ENCODE measurements at places on chromosomes 1 and 21.

DNA sequence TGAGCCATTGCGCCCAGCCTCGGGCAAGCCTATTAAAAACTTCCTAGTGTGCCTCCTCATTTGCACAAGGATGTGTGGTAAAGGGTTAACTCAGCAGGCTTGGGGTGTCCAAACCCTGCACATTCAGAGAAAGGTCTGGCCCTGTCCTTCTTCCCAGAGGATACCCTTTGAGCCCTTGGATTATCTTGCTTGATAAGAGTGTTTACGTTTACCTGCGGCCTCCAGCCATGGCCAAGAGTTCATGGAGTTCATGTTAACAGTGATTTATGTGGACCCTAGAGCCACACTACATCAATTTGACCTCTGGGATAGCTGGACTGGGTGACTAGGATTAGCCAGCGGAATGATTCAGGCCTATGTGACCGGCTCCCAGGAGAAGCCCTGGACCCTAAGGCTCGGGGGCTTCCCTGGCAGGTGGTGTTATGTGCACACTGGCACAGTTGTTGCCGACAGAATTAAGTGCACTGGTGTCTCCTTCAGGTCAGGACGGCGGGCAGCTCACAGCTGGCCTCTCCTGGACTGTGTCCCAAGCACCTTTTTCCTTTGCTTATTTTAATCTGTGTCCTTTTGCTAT is 7.7 kb upstream of the TCP10L start:
- no peak for DNase-seq

DNA sequence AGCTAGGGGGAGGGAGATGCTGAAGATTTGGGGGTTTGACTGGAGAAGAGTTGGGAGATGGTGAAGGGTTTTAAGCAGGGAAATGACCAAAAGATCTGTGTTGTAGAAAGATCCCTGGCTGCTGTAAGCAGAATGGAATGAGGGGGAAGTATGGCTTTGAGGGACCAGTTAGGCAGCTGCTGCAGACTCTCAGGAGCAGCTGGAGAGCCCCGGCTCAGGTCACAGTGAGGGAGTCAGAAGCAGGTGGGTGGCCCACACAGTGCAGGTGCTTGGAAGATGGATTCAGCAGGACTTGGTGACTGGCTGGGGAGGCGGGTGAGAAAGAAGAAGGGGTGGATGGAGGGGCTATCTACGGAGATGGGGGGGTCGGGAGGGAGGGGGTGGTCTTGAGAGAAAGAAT is 35.7 kb downstream of the EDN2 start:
- DNase-seq = no peak

GRCh38 chr1:230010603-230011332 is 56.3 kb upstream of the GALNT2 start:
- DNase-seq = no peak

DNA sequence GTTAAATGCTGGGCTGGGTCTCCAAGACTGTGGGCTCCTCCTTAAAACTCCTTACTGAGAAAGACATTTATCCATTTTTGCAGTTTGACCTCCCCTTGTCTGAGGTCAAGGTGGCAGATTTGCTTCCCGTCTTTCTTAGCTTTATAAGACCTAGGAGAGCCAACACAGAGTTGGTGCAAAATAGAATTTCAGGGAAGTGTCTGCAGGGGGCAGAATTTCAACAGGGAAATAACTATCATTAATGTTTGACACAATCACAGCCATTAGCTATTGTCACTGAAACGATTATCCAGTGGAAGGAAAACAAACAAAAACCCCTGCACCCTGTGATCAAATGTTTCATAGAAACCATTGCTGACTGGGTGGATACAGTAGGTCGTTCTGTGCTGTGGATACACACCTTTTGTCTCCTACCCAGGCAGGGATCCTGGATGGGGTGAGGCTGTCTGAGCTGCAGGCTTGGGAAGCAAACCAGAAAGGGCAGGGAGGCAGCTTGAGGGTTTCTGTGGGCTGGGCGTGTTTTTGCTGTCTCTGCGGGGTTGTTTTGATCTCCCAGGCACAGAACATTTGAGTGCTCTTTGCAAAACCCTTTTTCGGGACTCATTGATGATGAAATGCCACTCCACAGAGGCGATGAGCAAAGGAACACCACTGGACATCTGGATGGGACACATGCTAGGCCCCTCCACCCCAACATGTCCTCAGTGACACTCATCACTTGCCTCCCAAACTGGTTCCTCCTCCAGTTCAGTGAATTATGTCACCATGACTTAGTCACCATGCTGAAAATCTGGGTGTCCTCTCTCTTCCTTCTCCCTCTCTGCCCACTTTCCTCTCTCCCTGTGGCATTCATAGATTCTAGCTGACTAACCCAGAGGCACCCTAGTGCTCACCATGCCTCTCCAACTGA is 94.2 kb upstream of the SERBP1 start:
- DNase-seq = no peak

GRCh38 chr1:235049217-235049616 is 79.4 kb downstream of the TOMM20 start:
- DNase-seq = no peak

DNA sequence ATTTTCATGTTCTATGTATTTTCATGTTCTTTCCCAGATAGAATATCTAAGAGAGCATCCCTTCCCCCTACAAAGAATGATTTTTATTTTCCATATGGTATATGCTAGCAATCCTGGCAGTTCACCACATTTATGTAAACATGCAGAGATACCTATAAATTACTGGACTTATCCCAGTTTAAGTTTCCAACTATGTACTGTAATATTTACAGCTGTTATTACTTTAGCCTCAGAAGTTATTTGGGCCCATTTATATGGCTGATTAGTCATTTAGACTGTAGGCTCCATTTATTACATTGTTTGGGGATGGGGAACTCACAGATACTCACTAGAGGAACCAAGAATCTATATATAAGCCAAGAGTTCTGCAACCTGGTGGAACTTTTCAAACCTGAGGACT is 84.8 kb upstream of the WARS2 start:
- DNase-seq = no peak

- DNase-seq = no peak
Measured at GRCh38 chr1:111516005-111516535, 12.6 kb upstream of the ADORA3 start.

- DNase-seq = no peak
Measured at GRCh38 chr1:203428981-203429599, 46.5 kb upstream of the PRELP start.

- DNase-seq = no peak
Measured at GRCh38 chr1:77832901-77833300, 53.5 kb downstream of the MIGA1 start.

GRCh38 chr1:231770506-231771175 is 144.1 kb downstream of the DISC1 start:
- DNase-seq = no peak

DNA sequence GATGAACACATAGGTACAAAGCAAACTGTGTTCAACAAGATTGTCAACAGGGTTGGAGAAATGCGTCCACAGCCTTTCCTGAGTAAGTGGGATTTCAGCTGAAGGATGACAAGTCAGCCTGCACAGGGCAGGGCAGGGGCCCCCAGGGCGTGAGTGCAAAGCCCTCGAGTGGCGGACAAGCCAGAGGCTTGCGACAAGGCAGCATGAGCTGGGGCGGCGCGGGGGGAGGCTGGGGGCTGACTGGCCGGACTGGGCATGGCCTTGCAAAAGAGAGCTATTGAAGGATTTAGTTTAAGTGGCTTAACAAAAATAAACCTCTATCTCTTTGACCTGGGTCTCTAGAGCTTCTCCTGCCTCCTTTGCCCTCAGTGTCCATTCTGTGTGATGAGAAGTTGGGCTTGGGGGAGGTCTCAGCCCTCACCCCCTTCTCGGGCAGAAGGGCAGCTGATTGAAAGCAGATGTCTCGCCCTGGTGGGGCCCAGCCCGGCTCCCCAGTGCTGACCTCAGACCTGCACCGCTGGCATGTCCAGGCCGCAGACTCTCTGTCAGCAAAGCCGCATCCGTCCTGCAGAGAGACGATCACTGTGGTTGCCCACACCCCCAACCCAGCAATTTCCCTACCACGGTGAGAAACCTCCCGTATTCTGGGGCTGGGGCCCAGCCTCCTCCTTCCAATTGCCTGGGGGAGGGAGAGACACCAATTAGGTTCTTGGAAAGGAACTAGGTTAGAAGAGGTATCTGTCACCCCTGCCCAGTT is 24.3 kb upstream of the EPS8L3 start:
- no peak for DNase-seq

DNA sequence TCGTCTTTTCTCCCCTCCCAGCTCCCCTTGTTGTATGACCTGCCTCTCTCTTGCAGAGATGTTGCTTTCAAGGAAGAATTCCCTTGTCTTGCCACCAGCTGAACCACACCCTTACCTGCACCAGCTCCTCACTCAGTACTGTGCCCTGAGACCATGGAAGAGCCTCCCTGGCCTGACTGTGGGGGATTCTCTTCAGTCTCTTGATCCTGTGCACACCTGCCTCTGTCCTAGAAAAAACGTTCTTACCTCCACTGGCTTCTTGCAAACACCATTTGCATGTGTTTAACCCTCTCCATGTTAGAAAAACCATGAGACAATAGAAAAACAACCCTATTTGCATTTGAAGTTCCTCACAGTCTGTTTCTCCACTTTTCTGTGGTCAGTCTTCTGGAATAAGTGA is 43.3 kb upstream of the FCRL4 start:
- no peak for DNase-seq

GRCh38 chr1:19250629-19251304 is 557 bp downstream of the EMC1 start:
- DNase-seq = no peak

DNA sequence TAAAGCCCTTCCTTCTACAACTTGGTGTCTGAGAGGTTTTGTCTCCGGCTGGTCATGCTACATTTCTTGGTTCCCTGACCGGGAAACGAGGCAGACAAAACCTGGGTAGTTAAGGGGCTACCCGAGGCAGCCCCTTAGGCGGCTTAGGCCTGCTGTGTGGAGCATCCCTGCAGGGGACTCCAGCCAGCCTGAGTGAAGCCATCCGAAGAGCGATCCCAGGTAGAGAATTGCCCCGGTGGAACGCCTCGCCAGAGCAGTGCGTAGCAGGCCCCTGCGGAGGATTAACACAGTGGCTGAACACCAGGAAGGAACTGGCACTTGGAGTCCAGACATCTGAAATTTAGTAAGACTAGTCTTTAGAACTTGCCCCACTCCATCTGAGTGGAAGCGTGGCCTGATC is 21.2 kb upstream of the MYOCOS start:
- DNase-seq = no peak

- DNase-seq = no peak
Measured at GRCh38 chr1:212010004-212010403, 25.4 kb downstream of the INTS7 start.

GRCh38 chr1:210940081-210940617 is 193.8 kb downstream of the KCNH1 start:
- DNase-seq = no peak

DNA sequence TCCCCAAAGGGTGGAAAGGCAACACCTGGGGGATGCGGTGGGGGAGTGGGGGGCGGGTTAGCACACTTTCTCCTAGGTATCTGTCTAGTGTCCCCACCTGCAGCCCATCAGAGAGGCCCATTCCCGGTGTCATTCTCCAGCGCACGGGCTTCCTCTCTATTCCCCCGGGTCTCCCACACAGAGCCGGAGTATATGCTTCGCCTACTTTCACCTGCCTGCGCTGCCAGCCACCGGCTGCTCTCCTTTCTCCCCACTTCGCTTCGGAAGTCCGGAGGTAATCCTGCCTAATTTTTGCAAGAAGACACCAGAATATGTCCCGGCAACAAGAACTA is 852 bp downstream of the RGS7 start:
- DNase-seq = no peak

- no peak for DNase-seq
Measured at GRCh38 chr21:38321568-38321967, 64.8 kb downstream of the KCNJ15 start.

GRCh38 chr1:108865316-108865910 is 8.5 kb upstream of the AKNAD1 start:
- DNase-seq = no peak

DNA sequence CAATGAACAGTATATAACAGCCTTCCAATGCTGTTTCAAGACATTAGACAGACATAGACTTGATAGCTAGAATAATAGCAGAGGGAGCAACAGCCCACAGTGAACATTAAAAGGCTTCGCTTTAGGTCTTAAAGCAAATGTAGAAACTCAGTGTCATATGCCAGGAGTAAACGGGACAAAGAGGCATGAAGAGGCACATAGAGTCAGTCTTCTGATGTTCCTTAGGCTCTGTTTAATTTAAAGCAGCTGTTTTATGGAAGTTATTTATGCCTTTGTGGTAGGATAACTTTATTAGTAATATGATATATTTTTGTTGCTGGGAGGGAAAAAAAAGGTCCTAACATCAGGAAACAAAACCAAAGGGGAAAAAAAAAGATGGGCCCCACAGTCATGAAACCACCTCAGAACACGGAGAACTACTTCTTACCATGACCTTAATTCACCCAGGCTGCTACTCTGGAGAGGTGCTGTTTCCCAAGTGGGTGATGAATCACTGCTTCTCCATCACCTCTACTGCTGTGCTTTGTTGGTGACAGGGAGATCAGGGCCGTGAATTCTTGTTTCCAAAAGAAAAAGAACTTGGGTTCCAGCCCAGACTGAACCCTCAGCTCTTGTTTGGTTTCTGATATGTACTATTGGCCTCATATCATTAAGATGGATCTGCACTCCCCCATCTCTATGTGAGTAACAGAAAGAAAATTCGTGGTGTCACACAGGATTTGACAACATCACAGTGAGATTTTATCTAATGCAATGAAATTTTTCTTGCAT is 616.9 kb downstream of the KIF26B start:
- no peak for DNase-seq

DNA sequence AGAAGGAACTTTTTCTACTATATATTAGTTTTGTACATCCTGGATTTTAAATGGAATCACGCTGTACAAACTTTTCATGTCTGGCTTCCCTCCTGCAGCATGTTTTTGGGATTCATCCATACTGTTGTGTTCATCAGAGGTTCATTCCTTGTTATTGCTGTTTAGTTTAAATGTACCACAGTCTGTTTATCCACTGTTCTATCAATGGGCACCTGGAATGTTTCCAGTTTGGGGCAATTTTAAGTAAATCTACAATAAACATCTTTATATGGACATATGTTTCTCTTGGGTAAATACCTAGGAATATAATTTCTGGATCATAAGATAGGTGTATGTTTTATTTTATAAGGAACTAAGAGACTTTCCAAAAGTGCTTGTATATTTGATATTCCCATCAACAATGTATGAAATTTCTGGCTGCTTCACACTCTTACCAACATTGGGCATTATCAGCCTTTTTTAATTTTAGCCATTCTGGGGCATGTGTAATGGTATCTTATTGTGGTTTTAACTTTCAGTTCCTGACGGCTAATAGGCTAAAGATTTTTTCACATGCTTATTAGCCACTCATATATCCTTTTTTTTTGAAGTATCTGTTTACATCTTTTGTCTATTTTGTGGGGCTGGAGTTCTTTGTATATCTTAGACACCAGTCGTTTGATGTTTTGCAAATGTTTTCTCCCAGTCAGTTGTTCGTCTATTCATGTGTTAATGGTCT is 48.8 kb downstream of the RPS6KC1 start:
- DNase-seq = no peak

Data from hypothalamus (tissue), 51 donors.